ENCODE measurements at places on chromosomes 6 and 20.

DNA sequence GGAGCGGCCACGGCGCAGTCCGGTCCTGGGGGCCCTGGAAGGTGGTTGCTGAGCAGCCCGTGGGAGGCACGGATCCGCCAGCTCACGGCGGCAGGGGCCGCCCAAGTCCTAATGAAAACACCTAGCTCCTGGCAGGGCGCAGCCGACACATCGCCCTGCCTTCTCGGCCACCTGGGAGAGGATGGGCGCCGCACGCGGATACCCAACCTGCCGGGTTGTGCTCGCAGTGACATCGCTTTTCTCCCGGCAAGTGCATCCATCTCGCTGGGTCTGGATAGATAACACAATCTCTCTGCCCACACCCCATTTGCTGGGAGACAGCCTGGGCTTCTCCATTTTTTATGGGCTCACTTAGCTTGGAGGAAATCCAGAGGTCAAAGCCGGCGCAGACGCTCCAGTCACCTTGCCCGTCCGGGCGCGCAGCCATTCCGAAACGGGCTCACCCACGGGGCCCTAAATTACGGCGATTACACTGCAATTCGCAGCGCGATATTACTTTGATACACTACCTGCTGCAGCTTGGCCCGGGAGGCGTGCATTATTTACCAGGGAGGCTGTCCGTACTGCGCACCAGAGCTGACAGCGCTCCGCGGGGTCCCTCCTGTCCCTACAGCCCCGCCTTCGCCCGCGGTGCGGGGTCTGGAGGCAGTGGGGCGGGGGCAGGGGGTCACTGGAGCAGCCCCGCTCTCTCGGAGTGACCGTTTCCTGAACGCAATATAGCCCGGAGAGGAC lies 36.2 kb upstream of the CCDC167 start:
- DNase-seq, result no peak

- DNase-seq, result no peak
Observed at GRCh38 chr6:53199156-53199555, 50.5 kb upstream of the GCM1 start.

DNA sequence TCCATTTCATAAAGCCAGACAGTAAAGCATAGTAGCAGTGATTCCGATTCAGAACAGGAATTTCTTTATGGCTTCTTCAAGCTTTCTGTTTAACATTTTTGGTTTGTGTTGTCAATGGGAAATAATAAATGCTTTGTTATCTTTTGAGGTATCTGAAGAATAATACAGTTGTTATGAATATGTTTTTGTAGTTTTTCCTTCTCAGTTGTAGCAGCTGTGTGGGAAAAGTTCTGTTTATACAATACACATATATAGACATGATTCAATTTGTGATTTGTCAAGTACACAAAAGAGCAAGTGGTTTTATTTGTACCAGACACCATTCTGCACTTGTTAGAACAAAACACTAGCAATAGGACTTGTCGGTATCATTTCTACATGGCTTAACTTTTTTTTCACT lies 96.6 kb downstream of the CDYL start:
- no peak for DNase-seq

GRCh38 chr6:13796781-13797180 lies 17.6 kb downstream of the MCUR1 start:
- no peak for DNase-seq

GRCh38 chr6:33633084-33633461 lies 12.0 kb downstream of the ITPR3 start:
- no peak for DNase-seq

GRCh38 chr20:19742974-19743639 lies 15.0 kb upstream of the RIN2 start:
- no peak for DNase-seq

DNA sequence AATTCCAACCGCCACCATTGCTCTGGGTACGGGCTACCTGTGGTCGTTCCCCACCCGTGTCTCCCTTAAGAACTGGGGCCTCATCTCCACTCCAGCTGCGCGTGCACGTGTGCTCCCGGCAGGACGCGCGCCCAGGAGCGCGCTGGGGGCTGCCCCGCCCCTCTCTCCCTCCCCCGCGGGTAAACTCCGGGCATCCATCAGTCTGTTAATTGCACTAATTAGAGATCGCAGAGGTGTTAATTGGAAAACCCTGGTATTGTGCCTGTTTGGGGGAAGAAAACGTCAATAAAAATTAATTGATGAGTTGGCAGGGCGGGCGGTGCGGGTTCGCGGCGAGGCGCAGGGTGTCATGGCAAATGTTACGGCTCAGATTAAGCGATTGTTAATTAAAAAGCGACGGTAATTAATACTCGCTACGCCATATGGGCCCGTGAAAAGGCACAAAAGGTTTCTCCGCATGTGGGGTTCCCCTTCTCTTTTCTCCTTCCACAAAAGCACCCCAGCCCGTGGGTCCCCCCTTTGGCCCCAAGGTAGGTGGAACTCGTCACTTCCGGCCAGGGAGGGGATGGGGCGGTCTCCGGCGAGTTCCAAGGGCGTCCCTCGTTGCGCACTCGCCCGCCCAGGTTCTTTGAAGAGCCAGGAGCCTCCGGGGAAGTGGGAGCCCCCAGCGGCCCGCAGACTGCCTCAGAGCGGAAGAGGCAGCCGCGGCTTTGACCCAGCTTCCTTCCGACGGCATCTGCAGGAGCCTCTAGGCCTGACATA lies 14.4 kb downstream of the FOXP4 start:
- DNase-seq, result no peak

- DNase-seq, result no peak
Observed at GRCh38 chr20:23782366-23782983, 31.7 kb upstream of the CST1 start.

DNA sequence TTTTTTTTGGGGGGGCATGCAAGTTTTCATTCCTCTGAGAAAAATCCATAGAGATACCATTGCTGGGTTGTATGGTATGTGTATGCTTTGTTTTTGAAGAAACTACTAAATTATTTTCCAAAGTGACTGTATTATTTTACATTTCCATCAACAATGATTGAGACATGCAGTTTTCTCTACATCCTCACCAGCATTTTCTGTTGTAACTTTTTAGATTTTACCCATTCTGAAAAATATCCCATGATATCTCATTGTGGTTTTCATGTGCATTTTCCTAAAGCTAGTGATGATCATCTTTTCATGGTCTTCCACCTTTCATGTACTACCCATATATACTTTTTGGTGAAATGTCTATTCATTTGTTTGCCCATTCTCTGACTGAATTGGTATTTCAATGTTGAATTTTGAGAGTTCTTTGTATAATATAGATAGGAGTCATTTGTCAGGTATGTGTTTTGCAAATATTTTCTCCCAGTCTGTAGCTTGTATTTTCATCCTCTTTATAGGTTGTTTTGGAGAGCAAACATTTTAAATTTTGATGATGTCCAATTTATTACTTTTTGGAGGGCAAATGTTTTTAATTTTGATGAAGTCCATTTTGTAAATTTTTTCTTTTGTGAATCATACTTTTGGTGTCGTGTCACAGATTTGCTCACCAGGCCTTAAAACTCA lies 827.5 kb upstream of the CITED2 start:
- no peak for DNase-seq
